ENCODE measurements at places on chromosomes 13 and 19. TPM values are rescaled to one million over a fixed set of nuclear protein-coding genes. Genes with fewer than 3 reads are reported as not detected.

The SPACA4 gene
- not detected for total RNA-seq

The ENOX1 gene
- 0.68 TPM for total RNA-seq

The CLEC11A gene
- 3.4 TPM for total RNA-seq

- no peak for DNase-seq
These were observed 72.8 kb upstream of the PCDH8 start for GRCh38 chr13:52921194-52921593.

- no peak for DNase-seq
These were observed 333.2 kb downstream of the FOXO1 start for GRCh38 chr13:40333226-40333625.

- DNase-seq: no peak
These were observed 6.4 kb upstream of the DNMT1 start for GRCh38 chr19:10201176-10201575.

- no peak for DNase-seq
These were observed 3.8 kb upstream of the KCTD12 start for GRCh38 chr13:76890021-76890420.
